A549 treated with Hydrocortisone at 1 μM for 4 hours (cell line): ENCODE measurements at places on chromosomes 4 and X. TPM values are rescaled to one million over a fixed set of nuclear protein-coding genes. Genes with fewer than 3 reads are reported as not detected.

USP51 gene
- 0.37 to 0.71 TPM (median 0.59 TPM) in 5 replicates for total RNA-seq

ADH1A gene
- not detected in 5 replicates for total RNA-seq

SFRP2 gene
- total RNA-seq: 0.05 TPM in 1 of 5 replicates, not detected in the others

CLCN4 gene
- 3.6 to 5.9 TPM (median 4.3 TPM) in 5 replicates for total RNA-seq

TNMD gene
- total RNA-seq: not detected in 5 replicates

GCNA gene
- 1.5 to 2.0 TPM (median 1.9 TPM) in 5 replicates for total RNA-seq

FAM184B gene
- 0.02 to 0.05 TPM (median 0.02 TPM) in 5 replicates for total RNA-seq

ARHGAP4 gene
- 1.3 to 2.1 TPM (median 1.4 TPM) in 5 replicates for total RNA-seq

TREX2 gene
- 1.2 to 1.8 TPM (median 1.5 TPM) in 5 replicates for total RNA-seq

TCP11X2 gene
- total RNA-seq: not detected in 5 replicates

C4orf46 gene
- 7.2 to 8.7 TPM (median 7.8 TPM) in 5 replicates for total RNA-seq

GAGE12E gene
- total RNA-seq: not detected in 5 replicates

GPRASP1 gene
- 0.21 to 0.33 TPM (median 0.30 TPM) in 5 replicates for total RNA-seq

FABP2 gene
- not detected in 5 replicates for total RNA-seq

CFAP299 gene
- not detected in 5 replicates for total RNA-seq

HPGD gene
- 71.1 to 89.7 TPM (median 80.0 TPM) in 5 replicates for total RNA-seq

SYTL5 gene
- total RNA-seq: 0.27 to 0.35 TPM (median 0.32 TPM) in 5 replicates

COL4A6 gene
- total RNA-seq: 13.0 to 18.8 TPM (median 15.3 TPM) in 5 replicates

CFP gene
- 0.17 to 0.89 TPM (median 0.64 TPM) in 5 replicates for total RNA-seq

ADH1B gene
- total RNA-seq: not detected in 5 replicates

CA5B gene
- 2.2 to 2.9 TPM (median 2.7 TPM) in 5 replicates for total RNA-seq

MED12 gene
- total RNA-seq: 9.0 to 12.0 TPM (median 10.9 TPM) in 5 replicates

EDA gene
- total RNA-seq: 0.60 to 0.87 TPM (median 0.67 TPM) in 5 replicates

SGCB gene
- 16.8 to 21.7 TPM (median 18.1 TPM) in 5 replicates for total RNA-seq

GYPB gene
- total RNA-seq: not detected in 5 replicates

NWD2 gene
- total RNA-seq: 0.01 TPM in 2 of 5 replicates, not detected in the others

CENPE gene
- 5.4 to 9.7 TPM (median 6.5 TPM) in 5 replicates for total RNA-seq

UGT2B17 gene
- not detected in 5 replicates for total RNA-seq

GAGE12F gene
- not detected in 5 replicates for total RNA-seq

QRFPR gene
- total RNA-seq: not detected in 5 replicates

ERAS gene
- total RNA-seq: 0.07 to 0.10 TPM in 2 of 5 replicates, not detected in the others

FMR1NB gene
- total RNA-seq: not detected in 5 replicates

ASB12 gene
- total RNA-seq: not detected in 5 replicates

UCP1 gene
- total RNA-seq: not detected in 5 replicates

TMEM35A gene
- not detected in 5 replicates for total RNA-seq

COX7B2 gene
- total RNA-seq: not detected in 5 replicates

NDP gene
- total RNA-seq: not detected in 5 replicates

F8A3 gene
- total RNA-seq: 0.53 to 1.2 TPM (median 0.91 TPM) in 5 replicates

PFKFB1 gene
- 0.06 to 0.14 TPM (median 0.09 TPM) in 4 of 5 replicates, not detected in the other for total RNA-seq

PLP2 gene
- 306 to 450 TPM (median 442 TPM) in 5 replicates for total RNA-seq

CLCN5 gene
- total RNA-seq: 1.6 to 4.0 TPM (median 2.6 TPM) in 5 replicates

LAGE3 gene
- 36.3 to 74.0 TPM (median 65.8 TPM) in 5 replicates for total RNA-seq

SLC25A14 gene
- 16.3 to 19.0 TPM (median 16.8 TPM) in 5 replicates for total RNA-seq

RGN gene
- 0.05 TPM in 1 of 5 replicates, not detected in the others for total RNA-seq

CT83 gene
- not detected in 5 replicates for total RNA-seq

MAPK10 gene
- total RNA-seq: 0.23 to 0.74 TPM (median 0.53 TPM) in 5 replicates

CITED1 gene
- total RNA-seq: 1.2 to 2.8 TPM (median 1.8 TPM) in 5 replicates

SYN1 gene
- 0.13 to 0.56 TPM (median 0.26 TPM) in 5 replicates for total RNA-seq
